Vein endothelial cell (primary cell): ENCODE measurements at places on chromosomes 5 and 9. TPM values are rescaled to one million over a fixed set of nuclear protein-coding genes. Genes with fewer than 3 reads are reported as not detected.

GABRG2 gene
- not detected in 2 replicates for total RNA-seq

PPWD1 gene
- total RNA-seq = 29.1 and 32.3 TPM in 2 replicates

WDR31 gene
- 0.29 and 0.33 TPM in 2 replicates for total RNA-seq

NUTM2G gene
- not detected in 2 replicates for total RNA-seq

C5orf46 gene
- not detected in 2 replicates for total RNA-seq

RORB gene
- total RNA-seq = under 0.01 TPM in 1 of 2 replicates, not detected in the other

RASGEF1C gene
- not detected in 2 replicates for total RNA-seq

CSF2 gene
- 0.86 TPM in 1 of 2 replicates, not detected in the other for total RNA-seq

ANKRD34B gene
- not detected in 2 replicates for total RNA-seq

TRIP13 gene
- total RNA-seq = 25.2 and 35.3 TPM in 2 replicates

GRXCR2 gene
- not detected in 2 replicates for total RNA-seq

IL13 gene
- not detected in 2 replicates for total RNA-seq

PCDHB5 gene
- total RNA-seq = 0.98 and 1.3 TPM in 2 replicates

GFI1B gene
- not detected in 2 replicates for total RNA-seq
